ENCODE measurements at places on chromosomes 16 and 17.
A peak's percentile ranks its signal among the peaks of the same experiment; 100 is the strongest.

GRCh38 chr16:54409982-54410381 lies 123.4 kb upstream of the IRX3 start:
- DNase-seq = no peak

DNA sequence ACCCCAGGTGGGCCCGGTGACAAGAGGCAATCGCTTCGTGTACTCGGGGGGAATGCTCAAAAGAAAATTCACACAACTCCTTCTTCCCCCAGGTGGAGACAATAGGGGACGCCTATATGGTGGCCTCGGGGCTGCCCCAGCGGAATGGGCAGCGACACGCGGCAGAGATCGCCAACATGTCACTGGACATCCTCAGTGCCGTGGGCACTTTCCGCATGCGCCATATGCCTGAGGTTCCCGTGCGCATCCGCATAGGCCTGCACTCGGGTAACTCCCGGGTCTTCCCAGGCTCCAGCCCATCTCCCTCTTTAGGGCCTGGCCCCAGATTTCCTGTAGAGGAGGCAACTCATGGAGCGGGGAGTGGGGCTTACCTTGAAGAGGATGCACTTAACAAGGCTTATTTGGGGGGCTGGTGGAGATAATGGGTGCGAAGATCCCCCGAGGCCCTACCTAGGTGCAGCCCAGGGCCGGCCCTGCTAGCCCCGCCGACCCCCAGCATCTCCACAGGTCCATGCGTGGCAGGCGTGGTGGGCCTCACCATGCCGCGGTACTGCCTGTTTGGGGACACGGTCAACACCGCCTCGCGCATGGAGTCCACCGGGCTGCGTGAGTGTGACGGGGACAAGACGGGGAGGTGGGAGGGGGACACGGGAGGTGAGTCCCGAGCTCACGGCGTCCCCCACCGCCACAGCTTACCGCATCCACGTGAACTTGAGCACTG lies 13.0 kb downstream of the GUCY2D start:
- DNase-seq = no peak

DNA sequence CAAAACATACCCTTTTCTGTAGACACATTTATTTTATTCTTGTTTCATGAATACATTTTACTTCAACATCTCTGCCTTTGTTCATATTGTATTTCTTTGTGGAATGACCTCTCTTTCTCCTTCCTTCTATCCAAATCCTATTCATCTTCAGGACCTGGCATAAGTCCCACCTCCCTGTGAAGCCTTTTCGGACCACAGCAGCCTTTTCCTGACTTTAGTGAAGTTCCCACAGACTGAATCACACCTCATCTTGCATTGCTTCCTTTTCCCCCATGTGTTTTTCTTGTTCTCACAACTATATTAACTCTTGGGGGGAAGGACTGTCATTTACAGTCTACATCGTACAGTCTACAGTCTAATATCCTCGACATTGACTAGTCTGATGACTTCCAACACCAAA lies 58.2 kb downstream of the MFSD11 start:
- DNase-seq = no peak

- DNase-seq = no peak
These were observed 30.0 kb downstream of the MAP1LC3B start for GRCh38 chr16:87422106-87422505.

GRCh38 chr17:38750312-38751121 lies 2.0 kb upstream of the PSMB3 start:
- DNase-seq = peak; percentile 37

DNA sequence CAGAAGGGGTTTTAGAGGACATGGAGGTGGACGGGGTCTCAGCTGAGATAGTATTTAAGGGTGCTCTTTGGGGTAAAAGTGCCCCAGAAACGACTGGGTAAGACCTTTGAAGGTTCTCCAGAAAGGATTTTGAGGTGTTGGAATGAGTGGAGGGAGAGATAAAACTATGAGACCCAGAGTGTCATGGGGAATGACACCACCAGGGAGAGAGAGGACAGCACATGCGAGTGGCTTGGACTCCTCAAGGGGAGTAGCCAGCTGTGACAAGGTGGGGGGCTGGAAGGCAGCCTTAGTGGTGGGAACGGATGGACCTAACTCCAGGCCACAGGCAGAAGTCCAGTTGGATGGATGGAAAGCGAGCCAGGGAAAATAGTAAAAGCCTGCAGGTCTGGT lies 19.2 kb upstream of the PITPNM3 start:
- DNase-seq = no peak

- DNase-seq = no peak
These were observed 48.0 kb downstream of the ABCC6 start for GRCh38 chr16:16175296-16175695.

GRCh38 chr16:175011-175949 lies 1.2 kb upstream of the HBA1 start:
- DNase-seq = no peak

- peak; percentile 58 for DNase-seq
These were observed 4.7 kb downstream of the PPP1R1B start for GRCh38 chr17:39631403-39631802.

DNA sequence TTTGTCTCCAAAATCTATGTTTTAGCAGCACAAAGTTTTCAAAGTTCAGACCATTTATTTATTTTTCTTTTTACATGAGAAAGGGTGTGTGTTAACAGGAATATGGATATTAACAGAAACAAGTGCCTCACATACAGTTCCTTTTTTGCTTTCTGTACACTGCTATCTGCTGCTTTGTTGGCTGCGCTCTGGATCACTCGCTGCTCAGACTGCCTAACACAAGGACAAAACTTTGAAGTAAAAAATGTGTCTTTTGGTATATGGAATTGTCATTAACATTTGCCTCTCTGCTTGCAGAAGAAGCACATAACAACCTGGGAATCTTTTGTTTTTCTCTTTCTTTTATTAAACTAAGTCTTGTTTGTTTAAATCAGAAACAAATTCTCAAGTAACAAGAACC lies 262.8 kb downstream of the ZFHX3 start:
- no peak for DNase-seq

- DNase-seq = peak; percentile 17
These were observed 269.6 kb upstream of the RPL38 start for GRCh38 chr17:73933871-73934270.

- DNase-seq = peak; percentile 64
These were observed 13.3 kb upstream of the MRC2 start for GRCh38 chr17:62614142-62614541.

- peak; percentile 67 for DNase-seq
These were observed 2.8 kb upstream of the PRKAR1A start for GRCh38 chr17:68509141-68510057.

- DNase-seq = no peak
These were observed 5.6 kb downstream of the CD300LG start for GRCh38 chr17:43852571-43852970.

DNA sequence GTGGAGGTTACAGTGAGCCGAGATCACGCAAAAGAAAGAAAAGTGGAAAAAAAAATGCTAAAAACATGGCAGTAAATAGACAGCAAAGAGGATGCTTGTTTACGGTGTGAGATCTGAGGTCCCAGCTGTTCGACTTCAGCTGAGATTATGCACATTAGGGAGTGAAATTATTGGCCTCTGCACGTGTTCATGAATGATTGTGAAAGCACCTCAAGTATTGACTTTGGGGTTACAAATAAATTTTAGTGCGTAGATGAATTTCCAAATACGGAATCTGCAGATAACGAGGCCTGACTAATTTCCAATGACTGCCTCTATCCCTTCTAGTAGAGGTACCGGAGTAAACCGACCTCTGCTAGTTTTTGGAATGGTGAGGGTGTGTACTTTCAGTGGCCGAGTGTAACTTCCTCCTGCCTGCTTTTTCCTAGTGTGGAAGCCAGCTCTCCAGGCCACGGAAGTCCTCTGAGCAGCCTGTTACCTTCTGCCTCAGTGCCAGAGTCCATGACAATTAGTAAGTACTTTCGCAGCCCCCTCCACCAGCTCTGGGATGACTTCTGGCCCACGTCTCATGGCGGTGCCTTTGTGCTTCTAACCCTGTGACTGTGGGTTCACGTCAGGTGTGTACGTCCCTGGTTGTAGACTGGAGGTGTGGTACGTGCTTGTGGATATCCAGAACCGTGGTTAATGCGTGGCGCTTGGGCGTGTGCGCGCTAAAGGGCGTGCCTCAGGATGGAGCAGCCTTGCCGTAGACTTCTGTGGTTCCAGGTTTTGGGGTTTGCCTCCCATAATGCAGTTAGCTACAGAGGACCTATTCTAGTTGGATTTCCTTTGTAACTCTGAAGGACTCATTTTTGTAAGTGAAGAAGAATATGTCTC lies 102.1 kb downstream of the SNX29 start:
- no peak for DNase-seq

DNA sequence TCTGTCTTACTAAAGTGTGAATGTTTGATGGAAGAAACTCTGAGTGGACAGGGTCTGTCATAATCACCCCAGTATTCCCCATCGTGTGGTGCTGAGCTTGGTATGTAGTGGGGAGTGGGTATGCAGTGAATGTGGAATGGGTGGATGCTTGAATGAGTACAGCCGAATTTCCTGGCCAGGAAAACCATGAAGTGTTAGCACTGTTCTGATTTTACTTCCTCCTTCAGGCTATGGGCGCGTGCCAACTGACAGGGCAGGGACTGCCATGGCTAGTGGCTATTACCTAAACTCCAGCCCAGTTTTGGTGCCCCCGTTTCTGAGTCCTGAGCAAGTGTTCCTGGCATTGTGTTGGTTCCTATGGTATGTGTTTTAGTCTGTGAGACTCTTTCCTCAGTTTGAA lies 48.6 kb downstream of the PRKCA start:
- DNase-seq = peak; percentile 88

DNA sequence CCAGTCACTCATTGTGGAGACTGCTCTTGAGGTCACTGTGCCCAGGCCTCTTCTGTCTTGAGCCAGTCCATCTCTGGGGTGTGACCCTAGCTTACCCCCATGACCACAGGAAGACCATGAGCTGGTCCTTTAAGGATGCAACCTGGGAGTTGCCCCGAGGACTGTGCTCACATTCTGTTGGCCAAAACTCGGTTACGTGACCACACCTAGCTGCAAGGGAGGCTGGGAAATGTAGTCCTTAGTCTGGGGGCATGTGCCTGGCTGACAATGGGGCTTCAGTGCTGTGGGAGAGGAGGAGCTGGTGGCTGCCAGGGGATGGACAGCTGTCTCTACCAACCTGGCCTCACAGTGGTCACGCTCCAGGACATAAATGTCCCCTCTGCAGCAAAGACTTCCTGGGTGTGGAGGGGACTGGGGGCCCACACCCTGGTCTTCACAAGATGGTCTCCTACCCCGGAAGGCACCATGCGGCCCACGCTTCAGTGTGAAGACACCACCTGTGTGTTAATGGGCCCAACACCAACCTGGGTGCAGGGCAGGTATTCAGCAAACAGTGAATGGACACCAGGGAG lies 55.4 kb downstream of the JPH3 start:
- DNase-seq = no peak

DNA sequence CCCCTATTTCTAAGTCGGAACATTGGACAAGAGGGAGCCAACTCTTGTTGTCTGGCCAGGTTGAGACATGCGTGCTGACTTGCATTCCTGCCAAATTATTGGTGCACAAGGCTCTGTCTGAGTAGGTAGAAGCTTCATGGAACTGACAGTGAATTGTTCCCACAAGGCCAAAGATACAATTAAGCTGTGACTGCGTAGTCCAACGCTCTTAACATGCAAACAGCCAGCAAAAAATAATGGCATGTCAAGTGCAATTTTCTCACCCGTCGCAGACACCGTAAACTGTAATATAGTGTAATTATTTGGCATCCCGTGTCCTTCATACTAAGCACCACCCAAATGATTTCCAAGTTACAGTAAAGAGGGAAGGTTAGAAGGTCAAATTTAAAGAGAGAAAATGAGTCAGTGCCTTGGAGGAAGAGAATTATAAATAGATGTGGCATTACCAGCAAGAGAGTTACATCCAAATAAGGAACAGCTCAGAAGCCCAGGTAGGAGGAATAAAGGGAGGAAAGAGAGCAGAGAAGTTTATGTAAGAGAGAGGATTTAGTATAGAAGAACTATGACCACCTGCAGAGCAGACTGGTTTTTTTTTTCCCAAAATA lies 21.8 kb downstream of the CDH8 start:
- no peak for DNase-seq

DNA sequence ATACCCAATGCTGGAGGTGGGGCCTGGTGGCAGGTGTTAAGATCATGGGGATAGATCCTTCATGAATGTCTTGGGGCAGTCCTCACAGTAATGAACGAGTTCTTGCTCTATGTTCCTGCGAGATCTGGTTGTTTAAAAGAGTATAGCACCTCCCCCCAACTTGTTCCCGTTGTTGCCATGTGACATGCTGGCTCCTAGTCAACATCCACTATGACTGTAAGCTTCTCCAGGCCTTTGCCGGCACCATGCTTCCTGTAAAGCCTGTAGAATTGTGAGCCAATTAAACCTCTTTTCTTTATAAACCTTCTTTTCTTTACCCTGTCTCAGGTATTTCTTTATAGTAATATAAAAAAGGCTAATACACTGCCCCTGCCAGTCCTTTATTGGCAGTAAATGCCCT lies 33.3 kb downstream of the RANBP10 start:
- DNase-seq = no peak

GRCh38 chr17:10610884-10611283 lies 46.2 kb downstream of the MYH3 start:
- DNase-seq = peak; percentile 70

GRCh38 chr16:77591347-77591746 lies 131.0 kb upstream of the NUDT7 start:
- DNase-seq = no peak

DNA sequence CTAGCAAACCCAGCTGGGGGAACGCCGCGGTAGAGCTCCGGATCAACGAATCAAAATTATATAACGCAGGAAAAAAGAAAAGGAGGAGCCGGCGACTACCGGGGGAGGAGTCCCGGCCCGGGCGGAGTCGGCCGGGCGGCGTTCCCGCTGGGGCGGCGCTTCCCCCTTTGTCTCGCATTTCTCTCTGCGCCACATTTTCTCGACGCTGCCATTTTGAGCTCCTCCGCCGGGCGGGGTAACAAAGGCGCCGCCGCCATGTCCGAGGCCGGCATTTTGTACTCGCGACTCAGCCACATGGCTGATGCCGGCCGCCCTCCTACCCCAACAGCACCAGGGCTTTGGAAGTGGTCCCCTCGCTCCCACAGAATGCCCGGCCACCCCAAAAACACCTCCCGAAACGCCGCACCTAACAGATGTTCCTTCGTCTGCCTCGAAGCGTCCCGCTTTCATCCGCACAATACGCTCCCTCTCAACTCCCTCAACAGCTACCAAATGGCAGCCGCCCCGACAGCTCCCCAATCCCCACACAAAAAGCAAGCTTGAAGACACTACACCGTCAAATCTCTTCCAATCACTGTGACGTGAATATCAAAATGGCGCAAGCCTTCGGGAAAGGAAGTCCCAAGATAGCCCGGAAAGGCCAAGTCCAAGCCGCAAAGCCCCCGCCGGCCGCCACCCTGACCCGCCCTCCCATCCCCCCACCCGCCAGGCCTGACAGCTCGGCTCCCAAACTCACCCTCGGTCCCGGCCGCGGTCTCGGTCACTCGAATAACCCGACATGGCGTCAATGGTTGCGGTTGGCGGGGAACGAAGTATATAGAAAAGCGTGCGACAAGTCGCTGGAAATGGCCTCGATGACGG lies 519 bp downstream of the DDX5 start:
- DNase-seq = peak; percentile 86

GRCh38 chr16:2786061-2786825 lies 1.1 kb downstream of the PRSS33 start:
- DNase-seq = no peak

- DNase-seq = no peak
These were observed 243.4 kb upstream of the SALL1 start for GRCh38 chr16:51394421-51394820.

Data from kidney tubule cell (primary cell).